Kidney (tissue), 22 donors: ENCODE measurements at places on chromosomes 6 and 20. TPM values are rescaled to one million over a fixed set of nuclear protein-coding genes. Genes with fewer than 3 reads are reported as not detected.

- H3K27me3 ChIP-seq = no peaks in the 10 kb centered on the region
- peak overlapping the region; percentile 45 for H3K27ac ChIP-seq
- H3K36me3 ChIP-seq = no peaks in the 10 kb centered on the region
- no peaks in the 10 kb centered on the region for H3K4me1 ChIP-seq
- H3K4me3 ChIP-seq = no peak overlapping the region
Observed at GRCh38 chr6:143107440-143107839, 46.8 kb downstream of the AIG1 start.

- no peaks in the 10 kb centered on the region for H3K27me3 ChIP-seq
- DNase-seq = no peak
- no peak overlapping the region for H3K27ac ChIP-seq
- H3K36me3 ChIP-seq = no peaks in the 10 kb centered on the region
- H3K4me3 ChIP-seq = no peak overlapping the region
Observed at GRCh38 chr6:56147766-56148165, 99.6 kb downstream of the COL21A1 start.

DNA sequence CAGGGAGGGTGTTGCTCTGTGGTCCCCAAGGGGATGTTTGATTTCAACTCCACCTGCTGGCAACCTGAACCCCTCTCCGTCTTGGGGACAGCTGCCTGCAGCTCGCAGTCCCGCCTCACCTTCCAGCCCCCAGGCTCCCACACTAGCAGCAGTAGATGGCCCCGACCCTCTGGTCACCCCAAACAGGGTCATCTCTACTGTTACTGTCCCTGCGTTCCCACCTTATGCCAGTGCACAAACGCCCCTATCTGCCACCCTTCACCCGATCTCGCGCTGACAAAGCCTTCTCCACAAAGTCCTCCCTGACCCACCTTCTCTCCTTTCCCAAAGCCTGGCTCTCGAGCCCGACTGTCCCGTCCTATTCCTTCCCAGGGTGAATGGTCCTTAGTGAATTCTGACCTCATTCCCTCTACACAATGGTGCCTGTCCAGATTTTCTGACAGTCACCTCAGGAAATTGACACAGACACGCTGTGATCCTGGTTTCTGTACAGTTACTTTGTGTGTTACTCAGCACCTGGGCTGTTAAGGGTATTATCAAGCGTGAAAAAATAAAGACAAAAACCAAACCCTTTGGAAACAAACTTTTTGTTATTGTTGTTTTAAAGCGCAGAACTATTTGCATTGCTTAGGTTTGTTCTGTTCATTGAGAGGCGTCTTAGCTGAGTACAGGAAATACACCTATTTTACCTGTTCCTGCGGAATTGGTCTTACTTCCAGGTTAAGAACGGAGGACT, 728 bp downstream of the FUT9 start:
- no peak overlapping the region for H3K27ac ChIP-seq
- DNase-seq = peak; percentile 38
- H3K4me1 ChIP-seq = no peaks in the 10 kb centered on the region
- H3K4me3 ChIP-seq = no peak overlapping the region

DNA sequence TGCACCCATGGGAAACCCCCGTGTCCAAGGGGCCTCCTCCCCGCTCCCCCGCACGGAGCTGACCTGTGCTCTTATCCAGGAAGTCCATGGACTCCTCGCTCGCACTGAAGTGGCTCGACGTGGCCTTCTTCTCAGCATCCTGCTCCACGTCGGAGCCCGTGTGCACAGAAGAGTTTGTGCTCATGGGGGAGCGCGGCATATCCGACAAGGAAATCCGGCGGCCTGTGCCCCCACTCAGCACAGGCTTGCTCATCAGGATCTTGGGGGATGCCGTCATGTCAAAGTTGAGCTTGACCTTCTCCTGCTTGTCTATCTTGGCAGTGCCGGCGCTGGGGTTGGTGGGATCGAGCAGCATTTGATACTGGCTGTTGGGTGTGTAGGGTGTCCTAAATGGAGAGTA, 80.2 kb downstream of the ZMYND8 start:
- peak overlapping the region; percentile 50 for H3K27ac ChIP-seq
- no peak for DNase-seq
- H3K36me3 ChIP-seq = no peaks in the 10 kb centered on the region
- H3K4me3 ChIP-seq = no peak overlapping the region

Gene MUC21
- total RNA-seq = not detected

GRCh38 chr20:62782149-62782892, 14.0 kb upstream of the MRGBP start:
- no peaks in the 10 kb centered on the region for H3K36me3 ChIP-seq
- no peak for DNase-seq
- H3K27ac ChIP-seq = no peak overlapping the region
- no peaks in the 10 kb centered on the region for H3K27me3 ChIP-seq

DNA sequence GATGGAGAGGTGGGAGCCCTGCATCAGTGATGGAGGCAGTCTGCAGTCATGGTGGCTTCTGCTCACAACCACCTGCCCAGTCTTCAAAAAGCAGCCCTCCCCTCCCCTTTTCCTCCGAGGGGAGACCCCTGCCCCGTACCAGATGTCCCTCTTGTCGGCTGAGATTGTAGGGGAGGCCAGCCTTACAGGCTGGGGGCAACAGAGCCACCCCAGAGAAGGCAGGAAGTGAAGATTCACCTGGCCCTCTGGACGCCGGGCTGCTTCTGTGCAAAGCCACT, 4.5 kb downstream of the TNFRSF6B start:
- H3K27ac ChIP-seq = no peak overlapping the region
- peaks cover 11% of the 10 kb centered on the region for H3K36me3 ChIP-seq
- no peak overlapping the region for H3K4me3 ChIP-seq
- H3K27me3 ChIP-seq = no peaks in the 10 kb centered on the region
- no peaks in the 10 kb centered on the region for H3K4me1 ChIP-seq

GRCh38 chr20:24762371-24762770, 186.7 kb upstream of the CST7 start:
- DNase-seq = no peak
- no peaks in the 10 kb centered on the region for H3K36me3 ChIP-seq
- H3K27me3 ChIP-seq = no peaks in the 10 kb centered on the region
- no peak overlapping the region for H3K27ac ChIP-seq
- no peak overlapping the region for H3K4me3 ChIP-seq

Gene DUSP22
- 60.7 TPM for total RNA-seq

Gene SLC22A3
- total RNA-seq = 6.4 TPM

Gene CGA
- total RNA-seq = not detected

DNA sequence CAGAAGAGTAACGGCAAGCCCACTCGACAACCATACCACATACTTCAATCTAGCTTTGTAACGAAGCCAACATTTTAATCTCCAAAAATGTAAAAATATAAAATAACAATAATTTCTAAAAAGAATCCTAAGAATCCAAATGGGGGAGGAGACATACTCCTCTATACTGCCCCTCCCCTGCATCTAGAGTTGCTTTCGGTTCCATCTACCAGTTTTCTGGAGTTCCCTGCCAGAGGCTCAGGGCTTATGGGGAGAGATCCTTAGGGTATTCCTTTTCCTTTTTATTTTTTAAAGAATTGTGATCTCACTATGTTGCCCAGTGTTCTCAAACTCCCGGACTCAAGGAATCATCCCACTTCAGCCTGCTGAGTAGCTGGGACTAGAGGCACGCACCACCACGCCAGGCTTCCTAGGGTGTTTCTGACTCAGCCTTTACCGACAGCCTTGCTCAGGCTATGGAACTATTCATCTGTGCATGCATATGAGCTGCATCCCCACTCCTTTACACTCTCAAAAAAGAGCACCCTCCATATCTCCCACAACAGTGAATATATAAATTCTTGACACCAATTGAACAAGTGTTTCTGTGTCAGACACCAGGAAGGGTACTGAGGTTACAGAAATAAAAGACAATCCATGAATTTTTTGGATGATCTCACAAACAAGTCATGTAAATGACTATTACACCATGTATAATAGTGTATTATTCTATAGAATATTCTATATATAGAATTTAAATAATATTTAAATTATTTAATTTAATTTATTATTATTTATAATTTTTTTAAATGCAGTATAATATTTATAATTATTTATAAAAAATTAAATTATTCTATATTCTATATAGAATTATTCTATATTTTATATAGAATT, 40.7 kb upstream of the UBR2 start:
- no peak overlapping the region for H3K4me3 ChIP-seq
- no peaks in the 10 kb centered on the region for H3K27me3 ChIP-seq
- DNase-seq = no peak

DNA sequence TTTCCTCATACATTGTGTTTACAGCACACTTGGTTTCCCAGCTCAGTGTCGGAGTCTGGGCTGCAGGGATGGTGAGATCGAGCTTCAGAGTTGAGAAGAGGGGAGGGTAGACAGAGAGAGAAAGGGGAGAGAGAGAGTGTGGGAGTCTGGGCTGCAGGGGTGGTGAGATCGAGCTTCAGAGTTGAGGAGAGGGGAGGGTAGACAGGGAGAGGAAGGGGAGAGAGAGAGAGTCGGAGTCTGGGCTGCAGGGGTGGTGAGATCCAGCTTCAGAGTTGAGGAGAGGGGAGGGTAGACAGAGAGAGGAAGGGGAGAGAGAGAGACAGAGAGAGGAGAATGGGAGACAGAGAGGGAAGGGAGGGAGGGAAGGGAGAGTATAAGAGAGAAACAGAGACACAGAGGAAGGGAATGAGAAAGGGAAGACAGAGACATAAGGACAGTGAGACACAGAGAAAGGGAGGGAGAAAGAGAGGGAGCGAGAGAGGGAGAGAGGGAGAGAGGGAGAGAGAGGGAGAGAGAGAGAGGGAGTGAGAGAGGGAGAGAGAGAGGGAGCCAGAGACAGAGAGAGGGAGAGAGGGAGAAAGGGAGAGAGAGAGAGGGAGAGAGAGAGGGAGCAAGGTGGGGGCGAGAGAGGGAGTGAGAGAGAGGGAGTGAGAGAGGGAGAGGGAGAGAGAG, 222.7 kb upstream of the GMDS start:
- no peaks in the 10 kb centered on the region for H3K4me1 ChIP-seq
- H3K27me3 ChIP-seq = no peaks in the 10 kb centered on the region
- no peak overlapping the region for H3K27ac ChIP-seq
- H3K36me3 ChIP-seq = no peaks in the 10 kb centered on the region
- H3K4me3 ChIP-seq = no peak overlapping the region
- no peak for DNase-seq

DNA sequence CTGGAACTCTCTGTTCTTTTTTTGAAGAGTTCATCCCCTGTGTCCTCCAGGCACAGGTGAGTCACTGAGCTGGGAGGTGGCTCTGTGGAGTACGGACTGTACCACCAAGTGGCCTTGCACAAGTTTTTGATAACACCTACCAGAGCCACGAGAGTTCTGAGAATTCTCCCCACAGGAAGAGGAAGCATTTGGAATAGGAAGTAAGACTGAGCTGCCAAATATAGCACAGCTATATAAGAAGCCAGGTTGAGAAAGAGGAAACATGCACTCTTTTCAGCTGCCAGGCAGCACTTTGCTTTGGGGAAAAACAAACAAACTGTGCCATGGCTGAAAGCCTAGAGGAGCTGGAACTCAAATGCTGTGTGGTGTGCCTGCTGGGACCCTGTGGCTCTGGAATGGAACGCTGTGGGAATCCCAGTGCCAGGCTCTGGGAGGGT, 70.8 kb upstream of the RIPOR2 start:
- peaks cover 2% of the 10 kb centered on the region for H3K4me1 ChIP-seq
- DNase-seq = peak; percentile 87
- H3K36me3 ChIP-seq = no peaks in the 10 kb centered on the region
- no peak overlapping the region for H3K4me3 ChIP-seq
- H3K27me3 ChIP-seq = no peaks in the 10 kb centered on the region

DNA sequence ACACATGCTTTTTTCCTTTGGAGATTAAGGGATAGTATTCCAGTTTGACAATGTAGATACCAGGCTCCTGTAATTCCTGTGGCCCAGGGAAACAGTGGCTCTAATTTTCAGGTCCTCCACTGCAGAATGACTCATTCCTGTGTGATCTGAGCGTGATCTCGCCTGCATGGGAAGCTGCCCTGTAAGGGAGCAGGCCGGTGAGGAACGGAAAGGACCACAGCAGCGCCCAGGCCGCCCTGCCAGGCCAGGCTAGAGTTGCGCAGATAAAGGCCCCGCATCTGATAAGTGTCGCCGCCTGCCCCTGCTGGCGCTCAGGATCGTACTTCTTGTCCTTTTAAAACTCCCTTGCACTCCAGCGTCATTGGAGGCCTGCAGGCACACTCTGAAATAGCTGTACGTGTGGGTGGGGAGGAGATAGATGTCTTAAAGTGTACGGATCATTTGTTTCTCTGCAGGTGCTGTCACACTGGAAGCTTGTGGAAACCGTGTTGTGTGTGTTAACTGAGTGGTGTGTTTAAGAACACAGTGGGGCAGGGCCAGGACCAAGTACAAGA, 60.7 kb downstream of the SYNJ2 start:
- DNase-seq = peak; percentile 55
- H3K36me3 ChIP-seq = no peaks in the 10 kb centered on the region
- no peaks in the 10 kb centered on the region for H3K27me3 ChIP-seq
- H3K27ac ChIP-seq = peak overlapping the region; percentile 56
- no peaks in the 10 kb centered on the region for H3K4me1 ChIP-seq

Gene DLL1
- total RNA-seq = 11.9 TPM

- no peak overlapping the region for H3K27ac ChIP-seq
- H3K4me3 ChIP-seq = no peak overlapping the region
- H3K4me1 ChIP-seq = no peaks in the 10 kb centered on the region
- no peaks in the 10 kb centered on the region for H3K27me3 ChIP-seq
Observed at GRCh38 chr20:48314925-48315592, 512.7 kb downstream of the PREX1 start.

- peaks cover 3% of the 10 kb centered on the region for H3K4me1 ChIP-seq
- no peak for DNase-seq
- H3K27me3 ChIP-seq = no peaks in the 10 kb centered on the region
Observed at GRCh38 chr6:13700232-13700631, 11.4 kb downstream of the RANBP9 start.

DNA sequence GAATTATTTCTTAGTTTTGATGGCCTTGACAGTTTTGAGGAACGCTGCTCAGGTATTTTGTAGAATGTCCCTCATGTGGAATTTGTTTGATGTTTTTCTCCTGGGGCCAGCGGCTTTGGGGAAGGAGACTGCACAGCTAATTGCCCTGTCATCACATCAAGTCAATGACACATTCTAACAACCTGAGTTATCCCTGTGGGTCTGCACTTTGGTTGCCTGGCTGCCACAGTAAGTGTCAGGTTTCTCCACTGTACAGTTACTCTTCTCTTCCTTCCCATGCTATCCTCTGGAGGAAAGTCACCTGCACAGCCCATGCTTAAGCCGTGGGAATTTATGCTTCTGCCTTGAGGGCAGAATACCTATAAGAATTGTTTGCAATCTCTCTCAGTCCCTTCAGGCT, 1.4 kb upstream of the TREML4 start:
- H3K4me1 ChIP-seq = no peaks in the 10 kb centered on the region
- H3K36me3 ChIP-seq = no peaks in the 10 kb centered on the region
- H3K27me3 ChIP-seq = no peaks in the 10 kb centered on the region
- no peak overlapping the region for H3K27ac ChIP-seq
- DNase-seq = peak; percentile 68

Gene FILIP1
- 4.6 TPM for total RNA-seq

DNA sequence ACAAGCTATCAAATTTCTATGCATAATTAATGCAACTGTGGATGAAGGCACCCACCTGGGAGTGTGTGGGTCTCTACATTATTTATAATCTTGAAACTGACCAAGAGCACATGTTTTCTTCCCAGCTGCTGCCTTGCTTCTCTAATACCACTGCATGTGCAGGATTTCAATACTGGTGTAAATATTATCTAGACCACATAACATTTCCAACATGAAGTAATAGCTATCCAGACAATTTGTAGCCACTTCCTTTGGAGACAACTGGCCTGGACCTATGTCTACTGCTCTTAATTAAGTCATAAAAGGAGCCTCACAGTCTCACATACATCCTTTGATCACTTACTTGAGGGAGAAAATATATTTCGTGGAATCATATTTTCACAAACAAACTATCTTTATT, 180.7 kb downstream of the HIVEP2 start:
- H3K36me3 ChIP-seq = peaks cover 13% of the 10 kb centered on the region
- H3K4me3 ChIP-seq = no peak overlapping the region
- H3K4me1 ChIP-seq = no peaks in the 10 kb centered on the region
- no peak overlapping the region for H3K27ac ChIP-seq
- DNase-seq = no peak
- H3K27me3 ChIP-seq = no peaks in the 10 kb centered on the region

Gene PTK6
- 1.1 TPM for total RNA-seq

Gene TFAP2B
- 25.3 TPM for total RNA-seq

Gene ZNF165
- total RNA-seq = 3.6 TPM
